ENCODE measurements at places on chromosomes 13 and 19.

- DNase-seq: no peak
Observed at GRCh38 chr19:5466814-5467291, 11.6 kb downstream of the ZNRF4 start.

DNA sequence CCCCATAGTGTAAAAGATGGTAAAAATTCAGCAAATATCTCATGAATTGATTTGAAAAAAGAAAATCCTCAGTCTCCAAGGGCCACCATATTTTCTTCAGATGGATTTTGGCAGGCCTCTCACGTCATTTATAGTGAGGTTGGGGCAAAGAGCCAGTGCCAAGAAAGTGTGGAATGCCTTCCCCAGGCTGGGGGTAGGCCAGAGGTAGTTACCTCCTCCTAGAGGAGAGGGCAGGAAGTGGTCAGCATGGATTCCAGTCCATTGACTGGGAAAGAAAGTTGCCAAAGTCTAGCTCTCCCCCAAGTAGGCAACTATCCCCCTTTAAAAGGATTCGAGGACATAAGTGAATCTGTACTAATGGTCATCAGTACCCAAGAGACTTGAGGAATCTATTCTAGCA is 68.4 kb upstream of the KCTD4 start:
- no peak for DNase-seq

- no peak for DNase-seq
Observed at GRCh38 chr13:49315036-49315565, 67.4 kb downstream of the CDADC1 start.

DNA sequence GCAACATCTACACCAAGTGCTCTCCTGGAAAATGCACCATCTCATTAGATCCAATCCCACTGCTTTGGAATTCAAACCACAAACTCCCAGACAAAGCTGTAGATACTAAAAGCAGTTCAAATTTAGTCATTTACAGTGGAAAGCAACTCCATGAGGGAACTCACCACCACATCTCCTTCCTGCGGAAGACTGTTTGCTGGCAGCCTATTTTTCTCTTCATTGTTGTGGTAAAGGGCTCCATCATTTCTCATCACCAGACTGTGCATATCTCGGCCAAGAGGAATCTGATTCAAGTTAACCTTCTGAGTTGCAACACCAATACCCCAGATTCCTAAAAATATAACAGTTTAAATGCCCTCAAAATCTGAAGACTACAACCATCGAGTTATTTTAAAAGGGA is 8.4 kb downstream of the SPRYD7 start:
- no peak for DNase-seq

DNA sequence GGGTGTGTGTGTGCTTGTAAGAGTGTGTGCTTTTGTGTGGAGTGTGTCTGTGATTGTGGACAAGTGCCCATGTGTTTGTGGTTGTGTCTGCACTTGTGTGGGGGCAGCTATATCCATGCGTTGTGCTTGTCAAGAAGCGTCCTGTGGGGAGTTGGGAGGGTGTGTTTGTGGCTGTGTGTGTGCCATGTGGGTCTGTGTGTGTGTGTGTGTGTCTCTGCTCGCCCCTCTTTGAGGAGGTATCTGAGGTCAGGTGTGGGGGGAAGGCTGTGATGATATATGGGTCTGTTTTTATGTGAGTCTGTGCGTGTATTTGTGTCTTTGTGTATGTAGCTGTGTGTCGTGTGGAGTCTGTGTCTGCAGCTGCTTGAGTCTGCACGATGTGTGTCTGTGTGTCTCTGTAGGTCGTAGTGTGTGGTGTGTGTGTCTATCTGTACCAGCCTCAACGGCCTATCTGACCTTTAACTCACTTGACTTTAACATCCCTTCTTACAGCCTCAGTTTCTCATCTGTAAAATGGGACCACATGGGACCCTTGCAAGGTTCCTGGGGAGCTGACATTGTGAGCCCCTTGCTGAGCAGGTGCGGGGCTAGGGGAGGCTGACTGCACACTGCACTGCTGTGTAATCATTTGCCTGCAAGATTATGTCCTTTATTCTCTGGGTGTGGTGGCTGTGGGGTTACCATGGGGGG is 4.0 kb upstream of the NFIC start:
- DNase-seq: no peak

DNA sequence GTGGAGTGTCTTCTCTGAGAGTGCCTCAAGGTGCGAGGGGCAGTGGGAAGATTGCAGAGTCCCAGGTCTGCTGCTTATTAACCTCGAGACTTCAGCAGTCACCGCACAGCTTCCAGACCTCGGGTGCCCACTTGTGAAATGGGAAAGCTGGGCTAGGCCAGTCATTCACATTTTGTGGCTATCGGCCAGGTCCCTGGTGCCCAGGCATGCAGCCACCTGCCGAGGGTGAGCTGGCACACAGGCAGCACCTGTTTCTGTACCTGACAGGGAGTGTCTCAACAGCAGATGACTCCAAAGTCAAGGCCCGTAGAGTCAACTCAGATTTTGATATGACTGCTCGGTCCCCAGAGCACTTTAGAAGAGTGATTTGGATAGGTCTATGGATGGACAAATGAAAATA is 21.9 kb downstream of the UQCRFS1 start:
- no peak for DNase-seq

DNA sequence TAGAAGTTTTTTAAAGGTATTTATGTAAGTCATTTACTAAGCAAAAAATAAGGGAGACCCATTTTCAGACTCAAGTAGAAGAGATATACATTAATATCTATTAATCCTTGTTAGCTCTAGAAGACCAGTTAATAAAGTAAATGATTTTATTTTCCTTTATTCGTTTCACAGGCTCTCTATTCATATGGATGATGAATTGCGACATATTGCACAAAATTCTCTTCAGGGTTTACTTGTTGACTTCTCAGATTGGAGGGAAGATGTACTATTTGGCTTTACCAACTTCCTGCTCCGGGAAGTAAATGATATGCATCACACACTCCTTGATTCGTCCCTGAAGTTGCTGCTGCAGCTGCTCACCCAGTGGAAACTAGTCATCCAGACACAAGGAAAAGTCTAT is 139.3 kb downstream of the FRY start:
- DNase-seq: no peak

GRCh38 chr19:20840371-20840770 is 64.3 kb downstream of the ZNF66 start:
- no peak for DNase-seq

DNA sequence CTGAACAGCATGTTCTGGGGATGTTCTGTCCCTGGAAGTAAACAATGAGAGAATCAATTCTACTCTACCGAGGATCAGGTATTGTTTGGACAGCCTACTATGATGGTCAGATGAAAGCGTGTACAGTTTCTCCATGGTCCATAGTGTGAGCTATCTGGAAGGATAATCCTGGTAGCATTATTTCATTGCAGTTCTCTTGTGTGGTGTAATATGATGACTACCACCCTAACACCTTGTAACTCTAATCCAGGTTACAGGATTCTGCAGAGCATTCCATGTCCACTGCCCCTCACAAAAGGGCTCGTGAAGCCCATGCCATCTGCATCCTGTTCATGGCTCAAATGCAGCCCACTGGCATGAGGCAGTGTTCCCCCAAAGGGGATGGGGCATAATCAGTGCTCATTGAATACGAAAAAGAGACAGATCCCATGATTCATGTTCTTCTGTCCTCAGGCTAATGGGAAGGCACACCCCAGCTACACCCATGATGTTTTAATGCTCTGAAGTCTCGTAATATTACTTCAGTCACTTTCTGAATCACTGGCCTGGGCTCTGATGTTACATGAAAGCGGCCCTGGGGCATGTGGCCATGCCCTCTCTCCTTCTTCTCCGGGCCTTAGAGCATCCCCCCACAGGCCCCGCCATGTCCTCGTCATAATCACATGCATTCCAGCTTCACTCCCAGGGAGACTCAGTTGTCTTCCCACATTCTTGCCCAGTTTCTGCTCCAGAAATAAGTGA is 68.4 kb downstream of the HSPH1 start:
- DNase-seq: no peak

GRCh38 chr13:78078168-78078567 is 159.5 kb upstream of the EDNRB start:
- no peak for DNase-seq

DNA sequence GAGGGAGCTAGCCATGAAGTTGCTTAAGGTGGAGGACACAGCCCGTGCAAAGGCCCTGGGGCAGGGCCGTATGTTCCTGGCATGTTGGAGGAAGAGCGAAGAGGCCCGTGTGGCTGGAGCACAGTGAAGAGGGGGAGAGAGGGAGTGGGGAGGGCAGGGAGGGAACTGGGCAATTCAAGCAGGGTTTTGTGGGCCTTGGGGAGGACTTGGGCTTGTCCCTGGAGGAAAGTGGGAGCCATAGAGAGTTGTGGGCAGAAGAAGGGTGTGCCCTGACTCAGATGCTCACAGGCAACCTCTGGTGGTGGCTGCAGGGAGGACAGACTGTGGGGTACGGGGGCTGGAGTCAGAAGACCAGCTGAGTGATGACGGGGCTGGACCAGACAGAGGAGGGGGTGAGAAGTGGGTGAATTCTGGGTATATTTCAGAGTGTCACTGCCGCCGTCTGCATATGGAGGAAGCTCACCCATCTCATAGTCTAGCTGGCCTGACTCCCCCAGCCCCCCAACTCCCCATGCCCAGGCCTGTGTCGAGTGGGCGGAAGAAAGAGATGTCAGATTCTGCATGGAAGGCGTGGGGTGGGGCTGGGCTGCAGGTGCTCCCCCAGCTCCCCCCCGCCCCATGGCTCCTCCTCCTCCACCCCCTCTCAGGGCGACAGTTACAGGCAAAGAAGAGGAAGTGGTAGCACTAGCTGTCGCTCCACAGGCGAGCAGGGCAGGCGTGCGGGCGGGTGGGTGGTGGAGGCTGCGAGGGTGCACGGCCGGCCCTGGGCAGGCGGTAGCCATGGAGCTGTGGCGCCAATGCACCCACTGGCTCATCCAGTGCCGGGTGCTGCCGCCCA is at the start of gene VAV1:
VAV1 (plus strand) TSS at position 681 of the 838 bp plus-strand sequence; CDS start at position 781, 100 bp downstream.
- peak; percentile 78 for DNase-seq

- no peak for DNase-seq
Observed at GRCh38 chr13:20969182-20969581, 66.6 kb upstream of the XPO4 start.

- no peak for DNase-seq
Observed at GRCh38 chr19:57052081-57052480, 67.7 kb upstream of the USP29 start.

- DNase-seq: no peak
Observed at GRCh38 chr13:50128428-50128931, 113.2 kb downstream of the KCNRG start.

DNA sequence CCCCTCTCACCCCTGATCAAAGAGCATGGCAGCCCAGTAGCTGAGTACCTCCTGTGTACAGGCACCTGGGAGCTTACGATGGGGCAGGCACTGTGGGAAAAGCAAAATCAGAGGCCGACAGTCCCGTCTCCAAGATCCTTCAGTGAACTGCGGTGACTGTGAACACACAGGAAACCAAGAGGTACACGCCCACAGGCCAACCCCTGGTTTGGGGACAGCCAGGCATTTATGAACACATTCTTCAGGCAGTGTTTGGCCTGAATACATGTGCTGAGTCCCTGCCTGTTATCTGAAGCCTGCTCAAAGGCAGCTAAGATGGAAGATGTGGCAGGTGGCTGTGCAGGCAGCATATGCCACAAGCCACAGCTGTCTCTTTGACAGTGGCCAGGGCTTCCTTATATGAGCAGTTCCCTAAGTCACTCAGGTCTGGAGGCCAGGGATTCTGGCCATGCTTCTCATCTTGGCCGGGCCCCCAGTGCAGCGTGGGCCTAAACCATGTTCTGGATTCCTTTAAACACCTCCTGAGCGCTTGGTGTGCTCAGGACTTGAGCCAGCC is 123.6 kb downstream of the UQCRFS1 start:
- DNase-seq: no peak

- no peak for DNase-seq
Observed at GRCh38 chr13:25059958-25060357, 36.0 kb upstream of the PABPC3 start.

DNA sequence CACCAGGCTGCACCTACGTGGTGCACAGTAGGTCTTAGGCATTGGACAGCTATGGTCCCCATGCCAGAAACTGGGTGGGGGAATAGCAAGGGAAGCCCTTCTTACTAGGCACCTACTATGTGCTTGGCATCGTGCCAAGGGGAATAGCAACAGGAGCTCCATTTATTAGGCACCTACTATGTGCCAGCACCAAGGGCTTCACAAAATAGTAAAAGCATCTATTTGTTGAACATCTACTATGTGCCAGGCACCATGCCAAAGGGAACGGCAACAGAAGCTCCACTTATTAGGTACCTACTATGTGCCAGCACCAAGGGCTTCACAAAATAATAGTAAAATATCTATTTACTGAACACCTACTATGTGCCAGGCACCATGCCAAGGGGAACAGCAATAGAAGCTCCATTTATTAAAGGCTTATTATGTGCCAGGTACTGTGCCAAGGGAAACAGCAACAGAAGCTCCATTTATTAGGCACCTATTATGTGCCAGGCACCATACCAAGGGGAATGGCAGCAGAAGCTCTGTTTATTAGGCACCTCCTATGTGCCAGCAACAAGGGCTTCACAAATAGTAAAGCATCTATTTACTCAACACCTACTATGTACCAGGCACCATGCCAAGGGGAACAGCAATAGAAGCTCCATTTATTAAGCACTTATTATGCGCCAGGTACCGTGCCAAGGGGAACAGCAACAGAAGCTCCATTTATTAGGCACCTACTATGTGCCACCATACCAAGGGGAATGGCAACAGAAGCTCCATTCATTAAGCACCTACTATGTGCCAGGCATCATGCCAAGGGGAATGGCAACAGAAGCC is 108.5 kb downstream of the PTPRS start:
- no peak for DNase-seq

Measured in T-helper 2 cell (primary cell).